ENCODE measurements at places on chromosomes 7 and 10.

- DNase-seq: no peak
These were observed 3.1 kb upstream of the ABCA13 start for GRCh38 chr7:48168159-48168558.

GRCh38 chr10:90884431-90884830, 12.7 kb downstream of the RPP30 start:
- no peak for DNase-seq

- no peak for DNase-seq
These were observed 47.1 kb downstream of the DIP2C start for GRCh38 chr10:642186-642890.

- DNase-seq: no peak
These were observed 135.9 kb downstream of the KIAA1217 start for GRCh38 chr10:24344695-24345463.

- DNase-seq: no peak
These were observed 15.4 kb upstream of the SDK1 start for GRCh38 chr7:3285652-3286051.

- no peak for DNase-seq
These were observed 20.2 kb downstream of the KDM7A start for GRCh38 chr7:140156460-140157080.

GRCh38 chr7:111093496-111093895, 2.6 kb downstream of the LRRN3 start:
- no peak for DNase-seq

- DNase-seq: no peak
These were observed 80.3 kb upstream of the MTPN start for GRCh38 chr7:136057509-136057908.

DNA sequence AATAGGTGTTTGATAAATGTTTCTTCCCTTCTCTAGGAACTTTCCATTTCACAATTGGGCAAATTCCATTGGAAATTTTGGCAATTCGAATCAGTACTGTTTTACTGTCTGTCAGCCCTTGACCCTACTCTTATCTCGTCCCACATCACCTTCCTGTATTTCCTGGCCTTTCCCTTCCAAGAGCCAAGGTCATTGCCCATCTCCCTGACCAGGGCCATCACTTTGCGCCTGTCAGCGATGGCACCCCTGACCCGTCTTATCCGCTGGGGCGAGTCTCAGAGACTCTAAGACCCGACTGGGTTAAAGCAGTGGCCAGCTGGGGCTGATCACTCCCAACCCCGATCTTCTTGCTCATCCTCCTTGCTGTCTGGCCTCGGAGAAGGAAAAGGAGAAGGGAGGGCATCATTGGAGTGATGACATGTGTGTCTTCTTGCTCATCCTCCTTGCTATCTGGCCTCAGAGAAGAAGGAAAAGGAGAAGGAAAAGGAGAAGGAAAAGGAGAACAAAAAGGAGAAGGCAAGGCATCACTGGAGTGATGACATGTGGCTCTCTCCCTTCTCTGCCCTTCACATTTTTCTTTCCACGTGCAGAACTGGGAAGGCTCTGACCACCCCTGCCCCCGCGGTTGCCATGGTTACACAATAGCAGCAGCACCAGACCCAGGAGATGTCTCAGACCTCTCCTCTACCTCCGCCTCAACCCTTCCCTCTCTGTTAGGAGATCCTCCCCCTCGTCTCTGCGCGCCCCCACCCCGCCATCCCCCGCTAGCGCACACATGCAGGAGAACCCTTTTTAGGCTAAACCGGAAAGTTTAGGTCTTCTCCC, 2.0 kb downstream of the SEMA3D start:
- DNase-seq: no peak

- DNase-seq: no peak
These were observed 9.3 kb downstream of the TCF7L2 start for GRCh38 chr10:112959207-112959838.

GRCh38 chr7:127239814-127240213, 12.9 kb downstream of the GRM8 start:
- no peak for DNase-seq

DNA sequence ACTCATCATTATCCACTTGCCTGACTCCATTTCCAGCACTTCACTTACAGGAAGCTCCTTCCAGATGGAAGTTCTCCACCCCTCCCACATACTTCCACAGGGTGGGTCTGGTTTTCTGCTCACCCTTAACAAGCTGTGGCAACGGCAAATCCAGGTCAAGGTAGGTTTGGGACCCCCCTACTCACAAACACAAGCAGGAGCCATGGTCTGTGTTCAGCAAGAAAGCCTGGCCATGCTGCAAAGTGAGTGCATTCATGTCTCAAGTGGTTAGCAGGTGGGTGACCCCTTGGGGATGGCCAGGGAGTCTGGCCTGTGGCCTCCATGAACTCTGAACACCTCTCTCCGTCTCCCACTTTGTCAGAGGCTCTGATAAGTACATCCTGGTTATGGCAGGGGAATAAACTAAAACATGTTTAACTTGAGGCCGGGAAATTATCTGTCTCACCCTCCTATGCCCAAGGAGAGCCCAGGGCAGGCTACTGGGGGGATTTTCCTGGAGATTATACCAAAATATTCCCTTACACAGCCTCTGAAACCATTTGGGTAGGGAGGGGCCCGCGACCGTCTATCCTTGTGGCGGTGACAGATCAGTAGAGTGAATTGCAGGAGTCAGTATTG, 844 bp downstream of the XPNPEP1 start:
- DNase-seq: no peak

DNA sequence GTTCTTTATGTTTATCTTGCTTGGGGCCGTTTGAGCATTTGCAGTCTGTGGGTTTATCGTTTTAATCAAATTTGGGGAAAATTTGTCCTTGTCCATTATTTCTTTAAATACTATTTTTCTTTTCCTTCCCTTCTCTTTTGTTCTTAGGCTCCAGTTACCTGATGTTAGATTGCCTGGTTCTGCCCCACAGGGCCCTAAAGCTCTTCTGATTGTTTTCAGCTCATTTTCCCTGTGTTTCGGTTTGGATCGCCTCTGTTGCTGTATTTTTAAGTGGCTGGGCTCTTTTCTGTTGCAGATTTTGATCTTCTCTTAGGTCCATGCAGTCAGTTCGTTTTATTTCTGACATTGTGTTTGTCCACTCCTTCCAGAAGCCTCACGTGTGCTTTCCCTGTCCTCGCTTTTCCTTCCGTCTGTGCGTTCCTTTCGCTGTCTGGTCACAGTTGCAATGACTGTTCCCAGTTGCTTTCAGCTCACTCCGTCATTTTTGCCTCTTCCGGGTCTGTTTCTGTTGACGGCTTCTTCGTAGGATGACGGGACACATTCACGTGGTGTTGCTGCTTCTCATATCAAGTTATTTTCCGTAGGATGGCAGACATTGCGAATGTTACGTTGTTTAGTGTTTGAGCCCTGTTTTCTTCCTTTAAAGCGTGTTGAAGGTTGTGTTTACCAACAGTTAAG, 111.4 kb downstream of the INPP5A start:
- no peak for DNase-seq

- no peak for DNase-seq
These were observed 182.5 kb downstream of the SKAP2 start for GRCh38 chr7:26681819-26682418.

DNA sequence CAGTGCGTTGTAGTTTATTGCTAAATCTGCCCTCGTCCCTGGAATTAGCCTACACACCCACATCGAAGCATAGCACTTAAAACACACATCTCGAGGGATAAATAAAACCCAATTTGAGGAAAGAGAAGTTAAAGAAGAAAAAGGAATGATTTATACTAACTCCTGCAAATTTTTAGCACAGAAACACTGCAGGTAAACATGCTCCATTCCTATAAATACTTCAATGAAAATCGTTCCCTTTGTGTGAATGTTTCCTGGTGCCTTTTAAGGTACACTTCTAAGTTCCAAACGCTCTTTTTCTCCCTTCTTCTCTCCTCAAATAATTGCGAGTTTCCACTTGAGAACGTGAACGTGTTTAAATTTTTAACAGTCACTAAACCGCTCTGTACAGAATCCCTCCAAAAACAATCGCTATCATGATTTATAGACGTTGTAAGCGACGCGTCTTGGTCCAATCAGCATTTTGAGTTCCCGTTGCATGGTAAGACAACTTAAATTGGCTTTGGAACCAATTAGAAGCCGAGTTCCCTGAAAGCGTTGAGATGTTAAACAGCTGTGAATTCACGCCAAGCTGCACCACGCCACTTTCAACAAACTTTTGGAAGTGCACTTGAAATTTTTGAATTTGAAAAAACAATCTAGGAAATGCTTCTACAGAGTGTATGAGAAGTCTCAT, 12.5 kb upstream of the EBLN1 start:
- DNase-seq: no peak

DNA sequence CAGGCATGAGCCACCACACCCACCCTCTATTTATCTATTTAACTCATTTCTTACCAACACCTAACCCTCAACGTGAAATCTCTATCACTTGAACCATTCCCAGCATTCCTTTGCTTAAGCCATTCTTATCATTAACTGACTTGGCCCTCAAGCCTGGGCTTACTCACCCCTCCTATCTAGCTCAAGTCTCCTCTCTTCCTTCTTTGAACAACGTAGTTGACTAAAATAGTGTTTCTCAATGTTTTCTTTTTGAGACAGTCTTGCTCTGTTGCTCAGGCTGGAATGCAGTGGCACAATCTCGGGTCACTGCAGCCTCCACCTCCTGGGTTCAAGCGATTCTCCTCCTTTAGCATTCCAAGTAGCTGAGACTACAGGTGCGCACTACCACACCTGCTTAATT, 7.0 kb downstream of the ANXA7 start:
- no peak for DNase-seq
